Suppressor macrophage treated with lipopolysaccharide for 4 hours (primary cell): ENCODE measurements at places on chromosomes 16 and 17.

- DNase-seq = peak; percentile 38
Measured at GRCh38 chr17:75265614-75266315, 4.1 kb downstream of the MRPS7 start.

GRCh38 chr17:67377488-67378453 lies 690 bp downstream of the PITPNC1 start:
- DNase-seq = peak; percentile 61

DNA sequence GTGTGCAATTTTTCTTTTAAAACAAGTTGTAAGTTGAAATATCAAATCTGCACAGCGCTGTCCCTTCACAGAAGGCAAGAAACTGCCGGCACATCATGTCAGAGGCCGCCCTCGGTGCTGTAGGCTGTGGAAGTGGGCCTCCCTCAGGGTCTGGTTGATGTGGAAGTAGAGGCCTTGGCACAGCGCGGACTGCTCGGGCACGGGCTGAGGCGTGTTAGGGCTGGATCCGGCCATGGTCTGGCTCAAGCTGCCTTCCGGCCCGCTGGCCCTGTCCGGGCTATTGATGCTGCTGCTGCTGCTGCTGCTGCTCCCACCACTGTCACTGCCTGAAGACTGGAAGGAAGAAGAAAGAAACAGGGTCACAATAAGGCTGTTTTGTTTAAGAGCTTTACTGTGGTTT lies 16.6 kb downstream of the COG1 start:
- DNase-seq = no peak

GRCh38 chr16:74743668-74744299 lies 30.8 kb downstream of the FA2H start:
- no peak for DNase-seq

GRCh38 chr17:73686961-73687360 lies 42.7 kb upstream of the SDK2 start:
- no peak for DNase-seq

- no peak for DNase-seq
Measured at GRCh38 chr16:625977-626765, 4.6 kb upstream of the WFIKKN1 start.

DNA sequence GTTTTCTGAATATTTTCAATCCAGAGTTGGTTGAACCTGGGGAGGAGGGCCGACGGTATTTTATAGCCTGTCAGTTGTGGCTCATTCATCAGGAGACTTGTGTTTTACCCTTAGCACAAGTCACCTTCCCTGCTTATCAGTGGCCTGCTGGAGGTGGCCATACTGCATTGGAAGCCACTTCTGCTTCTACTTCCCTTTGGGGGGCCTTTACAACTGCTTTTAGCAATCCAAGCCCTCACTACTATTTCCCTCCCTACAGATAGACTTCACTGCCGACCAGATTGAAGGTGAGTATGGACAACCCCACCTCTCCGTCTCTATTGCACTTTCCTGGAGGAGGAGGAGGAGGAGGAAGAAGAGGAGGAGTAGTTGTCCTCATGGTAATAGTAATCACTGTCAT lies 4.4 kb downstream of the MYL4 start:
- no peak for DNase-seq

- peak; percentile 35 for DNase-seq
Measured at GRCh38 chr16:2206780-2207433, 1.7 kb downstream of the MLST8 start.

DNA sequence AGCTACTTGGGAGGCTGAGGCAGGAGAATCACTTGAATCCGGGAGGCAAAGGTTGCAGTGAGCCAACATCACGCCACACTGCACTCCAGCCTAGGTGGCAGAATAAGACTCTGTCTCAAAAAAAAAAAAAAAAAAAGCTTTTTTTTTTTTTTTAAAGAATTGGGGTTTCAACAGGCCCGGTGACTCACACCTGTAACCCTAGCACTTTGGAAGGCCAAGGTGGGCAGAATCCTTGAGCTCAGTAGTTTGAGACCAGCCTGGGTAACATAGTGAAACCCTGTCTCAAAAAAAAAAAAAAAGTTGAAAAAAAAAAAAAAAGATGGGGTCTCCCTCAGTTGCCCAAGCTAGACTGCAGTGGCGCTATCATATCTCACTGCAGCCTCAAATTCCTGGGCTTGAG lies 6.6 kb upstream of the HEXIM2 start:
- no peak for DNase-seq

DNA sequence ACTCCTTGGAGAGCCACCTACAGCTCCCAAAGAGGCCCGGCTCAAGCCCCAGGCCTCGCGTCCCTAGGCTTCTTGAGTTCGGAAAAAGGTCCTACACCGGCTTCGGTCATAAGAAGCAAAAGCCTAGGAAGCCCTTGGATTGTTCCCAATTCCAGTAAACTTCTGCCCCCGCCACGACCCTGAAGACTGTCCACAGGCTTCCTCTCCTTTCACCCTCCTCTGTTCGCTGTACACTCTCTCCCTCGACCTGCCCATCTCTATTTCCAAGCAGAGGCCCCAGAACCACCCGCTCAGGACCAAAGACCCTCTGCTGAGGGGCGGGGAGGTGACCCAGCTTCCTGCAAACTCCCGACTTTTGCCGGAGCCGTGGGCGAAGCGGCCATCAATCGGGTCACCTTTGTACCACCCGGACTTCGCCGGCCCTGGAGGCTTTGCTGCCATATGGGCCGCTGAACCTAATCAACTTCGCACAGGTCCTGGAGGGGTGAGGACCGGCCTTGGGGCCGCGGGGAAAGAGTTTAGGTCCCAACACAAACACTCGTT lies 2.7 kb downstream of the HOXB2 start:
- DNase-seq = no peak

DNA sequence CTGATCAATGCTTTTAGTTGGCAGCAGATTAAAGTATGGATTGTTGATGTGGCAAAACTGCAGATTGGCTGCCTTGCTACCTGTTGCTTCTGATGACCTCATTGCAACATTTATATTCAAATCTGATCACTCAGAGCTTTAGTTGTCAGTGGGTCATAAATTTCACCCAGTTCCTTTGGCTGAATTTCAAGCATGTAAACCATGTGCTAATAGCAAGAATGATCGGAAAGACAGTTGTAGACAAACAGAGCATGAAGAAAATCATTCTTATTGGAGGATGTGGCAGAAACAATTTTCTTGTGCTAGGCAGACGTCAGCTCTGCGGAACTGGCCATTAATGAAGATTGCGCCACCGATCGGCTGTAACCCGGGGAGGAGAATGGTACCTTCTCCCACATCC lies 346.6 kb upstream of the EEF2KMT start:
- DNase-seq = no peak

DNA sequence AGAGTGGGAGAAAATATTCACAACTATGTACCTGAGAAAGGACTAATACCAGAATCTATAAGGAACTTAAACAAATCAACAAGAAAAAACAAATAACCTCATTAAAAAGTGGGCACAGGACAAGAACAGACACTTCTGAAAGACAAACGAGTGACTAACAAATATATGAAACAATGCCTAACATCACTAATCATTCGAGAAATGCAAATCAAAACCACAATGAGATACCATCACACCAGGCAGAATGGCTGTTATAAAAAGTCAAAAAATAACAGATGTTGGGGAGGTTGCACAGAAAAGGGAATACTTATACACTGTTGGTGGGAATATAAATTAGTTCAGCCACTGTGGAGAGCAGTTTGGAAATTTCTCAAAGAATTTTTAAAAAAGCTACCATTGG lies 83.5 kb upstream of the WSCD1 start:
- no peak for DNase-seq

GRCh38 chr17:42612013-42612412 lies 2.5 kb downstream of the TUBG1 start:
- DNase-seq = no peak

- no peak for DNase-seq
Measured at GRCh38 chr16:14284930-14285512, 213.9 kb downstream of the MRTFB start.

DNA sequence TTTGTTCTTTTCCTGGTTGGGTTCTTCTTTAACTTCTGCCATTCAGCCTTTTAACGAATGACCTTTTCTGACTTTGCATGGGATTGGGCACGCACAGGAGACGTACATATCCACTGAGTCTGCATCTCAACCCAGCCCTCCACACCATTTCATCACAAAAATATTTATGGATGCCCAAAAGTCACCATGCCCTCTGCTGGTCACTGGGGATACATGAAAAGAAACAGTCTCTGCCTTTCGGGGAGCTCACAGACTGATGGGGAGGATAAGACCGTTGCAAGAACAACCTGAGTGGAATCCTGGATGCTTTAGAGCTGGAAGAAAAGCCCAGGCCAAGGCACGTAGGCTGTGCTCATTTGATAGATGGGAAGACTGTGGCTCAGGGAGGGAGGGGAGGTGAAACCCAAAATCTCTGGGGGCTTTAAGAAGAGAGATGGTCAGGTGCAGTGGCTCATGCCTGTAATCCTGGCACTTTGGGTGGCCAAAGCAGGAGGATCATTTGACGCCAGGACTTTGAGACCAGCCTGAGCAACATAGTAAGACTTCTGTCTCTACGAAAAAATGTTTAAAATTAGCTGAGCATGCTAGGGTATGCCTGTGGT lies 7.9 kb upstream of the MT2A start:
- DNase-seq = peak; percentile 72

- no peak for DNase-seq
Measured at GRCh38 chr16:77385481-77385880, 49.4 kb downstream of the ADAMTS18 start.

GRCh38 chr16:86874141-86874540 lies 295.8 kb downstream of the FOXL1 start:
- peak; percentile 18 for DNase-seq

- DNase-seq = no peak
Measured at GRCh38 chr16:56295059-56295665, 103.9 kb downstream of the GNAO1 start.

DNA sequence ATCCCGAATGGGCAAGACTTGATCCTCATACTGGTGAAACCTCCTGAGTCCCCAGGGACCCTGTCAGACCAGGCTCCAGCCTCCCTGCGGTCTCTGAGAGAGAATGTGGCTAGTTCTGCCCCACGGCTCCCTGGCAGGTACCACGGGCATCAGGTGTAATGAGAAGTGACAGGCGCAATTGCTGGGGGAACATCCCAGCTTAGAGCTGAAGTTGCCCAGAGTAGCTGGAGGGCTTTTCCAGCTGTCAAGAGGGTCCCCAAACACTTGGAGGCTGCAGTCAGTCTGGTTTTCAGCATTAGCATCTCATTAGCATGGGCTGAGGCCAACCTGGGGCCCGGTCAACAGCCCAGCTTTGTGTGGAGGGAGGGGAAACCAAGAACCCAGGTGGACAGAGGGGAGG lies 100.0 kb upstream of the TMEM132E start:
- no peak for DNase-seq

DNA sequence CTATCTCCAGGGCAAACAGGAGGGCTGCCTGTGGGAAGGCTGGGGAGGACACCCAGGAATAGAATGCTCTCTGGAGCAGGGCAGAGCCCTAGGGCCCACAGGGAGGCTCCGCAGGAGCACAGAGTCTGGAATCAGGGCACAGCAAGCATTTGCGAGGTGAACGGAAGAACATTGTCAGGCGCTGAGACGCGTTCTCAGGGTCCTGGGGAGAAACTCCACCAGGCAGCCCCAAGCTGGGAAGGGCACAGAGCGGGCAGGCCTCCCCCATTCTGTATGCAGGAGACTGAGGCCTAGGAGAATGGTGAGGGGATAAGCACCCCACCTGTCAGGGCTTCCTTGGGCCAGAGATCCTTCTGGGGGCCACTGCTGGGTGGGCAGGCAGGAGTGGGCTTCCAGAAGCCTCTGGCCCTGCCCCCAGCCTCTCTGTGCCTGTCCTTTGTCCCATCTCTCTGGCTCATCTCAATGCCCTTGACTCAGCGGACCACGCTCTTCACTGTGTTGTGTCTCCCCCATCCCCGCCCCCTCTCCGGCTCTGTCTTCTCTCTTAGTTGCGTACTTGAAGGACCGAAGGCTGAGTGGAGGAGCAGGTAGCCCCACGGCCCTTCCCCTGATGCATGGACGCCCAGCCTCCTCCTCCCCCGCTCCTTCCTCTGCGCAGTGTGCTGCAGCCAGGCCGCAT lies 5.1 kb upstream of the SETD6 start:
- no peak for DNase-seq

- DNase-seq = no peak
Measured at GRCh38 chr16:71357681-71358080, 842 bp upstream of the CALB2 start.

DNA sequence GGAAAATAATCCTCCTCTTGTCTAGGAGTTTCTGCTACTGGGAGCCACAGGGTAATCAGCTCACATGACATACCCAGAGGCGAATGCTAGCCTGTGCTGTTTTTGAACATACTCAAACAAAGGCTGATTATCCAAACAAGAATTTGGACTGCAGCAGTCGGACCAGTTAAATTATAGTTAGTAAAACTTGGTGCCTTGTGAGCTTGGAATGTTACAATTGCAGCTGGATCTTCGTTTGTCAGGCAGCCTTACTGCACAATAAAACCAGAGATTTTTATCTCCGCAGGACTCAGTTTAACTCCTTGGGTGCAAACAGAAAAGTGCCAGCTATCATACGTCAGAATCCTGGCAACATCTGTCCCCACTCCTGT lies 163.8 kb upstream of the TBX2 start:
- DNase-seq = no peak
